Sciatic nerve (tissue), 2 donors: ENCODE measurements at places on chromosomes 2 and 18. TPM values are rescaled to one million over a fixed set of nuclear protein-coding genes. Genes with fewer than 3 reads are reported as not detected.

GRCh38 chr2:47016172-47016913 is 100.7 kb upstream of the MCFD2 start:
- no peak for DNase-seq

SCYGR4 gene
- total RNA-seq, result not detected

GRCh38 chr2:70668432-70668831 is 99.6 kb downstream of the ADD2 start:
- no peak for DNase-seq

- no peak for DNase-seq
These were observed 183.5 kb downstream of the ANTXR1 start for GRCh38 chr2:69196327-69197117.

DNA sequence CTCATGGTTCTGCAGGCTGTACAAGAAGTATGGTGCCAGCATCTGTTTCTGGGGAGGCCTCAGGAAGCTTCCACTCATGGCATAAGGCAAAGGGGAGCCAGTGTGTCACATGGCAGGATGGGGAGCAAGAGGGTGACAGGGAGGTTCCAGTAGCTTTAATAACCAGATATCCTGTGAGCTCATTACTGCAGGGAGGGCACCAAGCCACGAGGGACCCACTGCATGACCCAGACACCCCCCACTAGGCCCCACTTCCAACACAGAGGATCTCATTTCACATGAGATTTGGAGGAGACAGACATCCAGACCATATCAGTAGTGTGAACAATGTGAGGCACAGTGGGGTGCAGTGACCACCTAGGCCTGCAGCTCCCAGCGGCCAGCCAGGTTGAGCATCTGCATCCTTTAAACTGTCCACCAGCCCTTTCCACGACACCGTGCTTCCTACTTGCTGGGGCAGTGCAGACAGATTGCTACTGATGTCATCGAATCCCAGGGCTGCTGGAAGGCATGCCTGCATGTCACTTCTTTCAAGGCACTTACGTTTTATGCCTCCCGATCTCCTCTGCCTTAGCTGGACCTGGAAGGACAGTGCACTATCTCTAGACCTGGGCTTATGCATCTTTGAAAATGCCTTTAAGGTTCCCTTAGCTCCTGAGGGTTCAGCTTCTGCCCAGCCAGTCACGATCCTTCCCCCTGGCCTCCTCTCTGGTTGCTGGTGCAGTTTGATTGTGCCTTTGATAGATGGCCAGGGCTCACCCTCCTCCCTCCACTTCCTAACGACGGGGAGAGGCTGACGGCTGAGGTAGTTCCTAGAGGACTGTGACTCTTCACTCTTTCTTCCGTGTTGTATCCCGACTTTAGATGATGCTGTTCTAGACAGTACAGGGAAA is 174.3 kb downstream of the FAM210A start:
- DNase-seq, result no peak

DNA sequence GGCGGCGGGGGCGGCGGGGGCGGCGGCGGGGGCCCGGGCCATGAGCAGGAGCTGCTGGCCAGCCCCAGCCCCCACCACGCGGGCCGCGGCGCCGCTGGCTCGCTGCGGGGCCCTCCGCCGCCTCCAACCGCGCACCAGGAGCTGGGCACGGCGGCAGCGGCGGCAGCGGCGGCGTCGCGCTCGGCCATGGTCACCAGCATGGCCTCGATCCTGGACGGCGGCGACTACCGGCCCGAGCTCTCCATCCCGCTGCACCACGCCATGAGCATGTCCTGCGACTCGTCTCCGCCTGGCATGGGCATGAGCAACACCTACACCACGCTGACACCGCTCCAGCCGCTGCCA is 644 bp downstream of the ONECUT2 start:
- DNase-seq, result no peak

IL36G gene
- total RNA-seq, result not detected

TUBA3E gene
- total RNA-seq, result not detected

DNA sequence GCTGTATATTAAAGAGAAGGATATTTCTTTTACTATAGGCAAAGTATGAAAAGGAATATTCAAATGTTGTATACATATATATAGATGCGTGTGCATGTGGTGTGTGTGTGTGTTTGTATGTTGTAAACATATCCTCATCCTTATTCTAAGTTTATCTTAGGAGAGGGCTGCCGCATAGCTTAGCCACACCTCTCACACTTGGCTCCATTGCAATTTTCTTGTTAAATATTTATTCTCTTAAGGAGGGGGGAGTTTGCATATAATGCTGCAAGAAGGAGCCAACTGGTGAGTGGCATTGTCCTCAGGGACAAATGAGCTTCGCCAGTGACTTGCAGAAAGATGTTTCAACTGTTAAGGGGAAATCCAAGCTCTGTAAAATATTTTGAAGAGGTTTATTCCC is 360.1 kb upstream of the RND3 start:
- DNase-seq, result no peak

- DNase-seq, result no peak
These were observed 7.4 kb downstream of the THNSL2 start for GRCh38 chr2:88177556-88177955.

GRCh38 chr2:27878825-27879224 is 11.4 kb downstream of the RBKS start:
- DNase-seq, result no peak

DNA sequence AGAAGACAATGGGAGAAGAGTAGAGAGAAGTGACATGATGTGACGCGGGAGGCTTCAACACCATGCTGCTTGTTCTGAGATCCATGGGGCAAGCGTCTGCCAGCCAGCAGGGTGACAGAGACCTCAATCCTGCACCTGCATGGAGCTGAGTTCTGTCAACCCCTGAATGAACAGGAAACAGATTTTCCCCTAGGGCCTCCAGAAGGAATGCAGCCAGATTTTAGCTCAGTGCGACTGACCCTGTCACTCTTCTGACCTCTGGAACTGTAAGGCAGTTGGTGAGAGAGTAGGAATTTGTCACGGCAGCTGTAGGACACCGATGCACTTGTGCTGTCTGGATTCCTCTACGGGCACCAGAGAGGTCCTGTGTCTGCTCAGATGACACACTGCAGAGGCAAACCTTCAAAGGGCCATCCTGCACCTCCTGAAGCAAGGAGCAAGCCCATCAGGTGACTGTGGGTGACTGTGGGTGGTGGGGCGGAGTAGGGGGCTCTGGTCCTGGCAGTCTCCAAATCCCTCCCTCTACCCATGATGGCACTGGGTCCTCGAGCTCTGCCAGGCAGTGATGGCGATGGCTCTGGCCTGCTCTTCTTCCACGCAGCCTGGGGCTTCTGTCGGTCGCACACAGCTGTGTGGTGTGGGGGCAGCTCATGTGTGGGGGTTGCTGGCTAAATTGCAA is 194.3 kb upstream of the TWIST2 start:
- DNase-seq, result no peak

DNA sequence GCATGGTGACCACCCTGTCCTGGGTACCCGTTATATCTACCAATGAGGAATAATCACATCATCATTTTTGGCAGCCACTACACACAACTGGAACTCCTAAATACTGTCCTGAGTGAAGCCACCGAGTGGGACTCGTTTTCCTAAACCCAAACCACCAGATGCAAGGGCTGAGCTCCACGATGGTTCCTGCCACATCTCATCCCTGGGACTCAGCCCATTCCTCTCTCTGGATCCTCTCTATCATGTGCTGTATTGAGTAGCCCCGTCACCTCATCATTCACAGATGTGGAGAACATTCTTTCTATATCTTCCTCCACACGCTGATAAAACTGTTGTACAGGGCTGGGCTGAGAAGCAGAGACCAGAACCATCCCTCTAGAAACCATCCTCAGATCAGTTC is 79.4 kb upstream of the SMAD7 start:
- DNase-seq, result no peak

CYBRD1 gene
- 280 TPM for total RNA-seq

- no peak for DNase-seq
These were observed 72.3 kb upstream of the CPO start for GRCh38 chr2:206867006-206867405.

UGT1A3 gene
- total RNA-seq, result not detected

GRCh38 chr2:134379293-134379692 is 125.4 kb downstream of the MGAT5 start:
- no peak for DNase-seq

COX5B gene
- 140 TPM for total RNA-seq

DNA sequence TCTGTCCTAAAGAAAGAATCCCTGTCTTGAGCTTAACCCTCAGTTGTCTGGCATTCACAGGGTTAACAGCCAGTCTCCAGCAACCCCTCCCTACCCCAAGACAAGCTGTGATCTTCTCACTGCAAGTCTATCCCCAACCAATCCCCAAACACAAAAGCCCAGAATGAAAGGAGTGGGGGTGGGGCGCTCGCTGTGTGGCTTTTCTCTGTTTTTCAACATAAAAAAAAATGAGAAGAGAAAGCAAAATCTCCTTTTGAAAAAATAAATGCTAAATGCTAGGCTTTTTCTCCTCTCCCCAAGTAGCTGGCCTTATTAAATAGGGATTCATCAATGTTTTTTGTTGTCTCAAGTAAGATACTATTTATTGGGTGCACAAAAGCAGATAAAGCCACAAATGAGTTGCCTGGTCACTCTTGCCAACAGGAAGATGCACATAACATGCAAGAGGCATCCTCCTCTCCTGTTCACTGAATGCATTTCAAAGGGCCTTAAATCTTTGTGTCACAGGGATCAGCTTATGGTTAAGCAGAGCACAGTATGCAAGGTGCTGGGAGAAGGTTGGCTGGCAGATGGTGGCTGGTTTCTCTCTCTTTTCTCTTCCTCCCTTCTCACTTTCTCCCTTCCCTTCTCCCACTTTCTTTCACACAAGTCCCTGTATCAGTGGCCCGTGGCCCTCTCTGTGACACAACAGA is 225.6 kb downstream of the CMPK2 start:
- DNase-seq, result no peak

GRCh38 chr18:8194431-8194830 is 414.8 kb upstream of the RAB12 start:
- DNase-seq, result no peak

GRCh38 chr18:67862069-67862468 is 345.5 kb upstream of the DSEL start:
- DNase-seq, result no peak

- no peak for DNase-seq
These were observed 35.0 kb upstream of the CYP27C1 start for GRCh38 chr2:127255146-127255545.

GRCh38 chr18:48292782-48293424 is 116.3 kb downstream of the ZBTB7C start:
- DNase-seq, result no peak

DNA sequence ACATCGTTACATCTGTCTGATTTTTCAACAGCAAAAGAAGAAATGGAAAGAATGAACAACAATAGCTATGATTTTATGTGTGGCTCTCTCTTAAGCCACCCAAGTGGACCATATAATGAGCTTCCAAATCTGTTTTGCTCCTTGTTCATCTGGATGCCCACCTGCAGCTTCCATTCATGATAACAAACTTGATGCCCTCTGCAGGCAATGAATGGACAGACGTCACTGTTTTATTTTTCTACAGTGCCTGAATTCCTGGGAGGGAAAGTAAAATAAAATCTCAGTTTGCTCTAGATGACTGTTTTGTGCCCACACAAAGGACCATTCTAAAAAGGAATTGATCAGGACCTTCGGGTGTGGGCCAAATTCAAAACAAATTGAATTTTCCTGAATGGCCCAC is 5.0 kb downstream of the MREG start:
- no peak for DNase-seq

KRTCAP3 gene
- 2.6 TPM for total RNA-seq

CCDC148 gene
- total RNA-seq, result 2.9 TPM

DNA sequence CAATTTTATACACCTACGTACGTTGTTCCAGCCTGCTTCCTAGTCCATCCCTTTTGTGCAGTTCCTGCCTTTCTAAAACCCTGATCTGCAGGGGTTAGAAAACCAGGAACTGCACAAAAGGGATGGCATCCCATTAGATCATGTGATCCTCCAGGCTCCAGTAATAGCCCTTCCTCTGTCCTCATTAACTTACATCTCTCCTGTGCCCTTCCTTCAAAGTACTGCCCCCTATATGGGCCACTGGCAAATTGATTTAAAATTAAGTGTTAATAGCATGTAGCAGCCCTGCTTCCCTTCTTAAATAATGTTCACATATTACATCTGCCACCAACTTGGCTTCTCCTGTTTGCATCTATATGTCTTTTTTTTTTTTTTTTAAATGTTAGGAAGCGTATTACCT is 61.3 kb upstream of the NXPH2 start:
- no peak for DNase-seq

GRCh38 chr2:45128580-45128997 is 119.3 kb upstream of the SIX2 start:
- no peak for DNase-seq

- DNase-seq, result no peak
These were observed 195.7 kb downstream of the SMAD7 start for GRCh38 chr18:48754993-48755473.

- no peak for DNase-seq
These were observed 945.0 kb downstream of the SLC4A3 start for GRCh38 chr2:220572385-220572784.

- DNase-seq, result no peak
These were observed 14.2 kb downstream of the CDK15 start for GRCh38 chr2:201820383-201821007.
